ENCODE measurements at places on chromosomes 1 and 21. TPM values are rescaled to one million over a fixed set of nuclear protein-coding genes. Genes with fewer than 3 reads are reported as not detected.

The C2CD4D gene
- total RNA-seq: not detected

The DYNLT5 gene
- 1.4 TPM for total RNA-seq

The SLAMF9 gene
- total RNA-seq: not detected

The NCAM2 gene
- 0.05 TPM for total RNA-seq

The FCRL1 gene
- not detected for total RNA-seq

The ADAMTS5 gene
- 0.05 TPM for total RNA-seq

The ESRRG gene
- not detected for total RNA-seq

The CRTC2 gene
- total RNA-seq: 11.6 TPM

The KIAA0040 gene
- total RNA-seq: 16.5 TPM

The RGS18 gene
- not detected for total RNA-seq

The PRDM16 gene
- not detected for total RNA-seq

The RIMS3 gene
- total RNA-seq: 0.10 TPM

The ORC1 gene
- 10.5 TPM for total RNA-seq

The KIAA1614 gene
- total RNA-seq: 2.5 TPM

The SAMSN1 gene
- total RNA-seq: 0.33 TPM

The PTAFR gene
- total RNA-seq: 0.05 TPM

The OBSCN gene
- 0.49 TPM for total RNA-seq

The USP48 gene
- total RNA-seq: 42.3 TPM

The CRP gene
- total RNA-seq: not detected

The MCOLN2 gene
- total RNA-seq: not detected

The RAB7B gene
- not detected for total RNA-seq

The DCST2 gene
- not detected for total RNA-seq

The HAPLN2 gene
- not detected for total RNA-seq

The TMEM39B gene
- total RNA-seq: 13.4 TPM

The DESI2 gene
- 42.7 TPM for total RNA-seq

The ADGRL2 gene
- total RNA-seq: 57.7 TPM

The KCNC4 gene
- 7.1 TPM for total RNA-seq

The S100A9 gene
- total RNA-seq: not detected

The OR14C36 gene
- total RNA-seq: not detected

The HRNR gene
- not detected for total RNA-seq

The OMA1 gene
- 10.8 TPM for total RNA-seq

The NBPF4 gene
- total RNA-seq: not detected

The CRNN gene
- not detected for total RNA-seq

The KCNQ4 gene
- total RNA-seq: not detected

The SMIM34 gene
- total RNA-seq: not detected

The NRDC gene
- total RNA-seq: 49.6 TPM

The DISP3 gene
- total RNA-seq: not detected

The TFF3 gene
- total RNA-seq: 14.9 TPM

The MATN1 gene
- total RNA-seq: not detected

The SLC44A3 gene
- 0.15 TPM for total RNA-seq

The TNFRSF4 gene
- 2.0 TPM for total RNA-seq

The MMP23B gene
- total RNA-seq: 0.49 TPM

The AGMAT gene
- total RNA-seq: 1.6 TPM

The BTG3 gene
- total RNA-seq: 36.2 TPM

The RAB25 gene
- total RNA-seq: not detected

The SH2D1B gene
- 0.20 TPM for total RNA-seq

The PITHD1 gene
- total RNA-seq: 56.3 TPM

The TMOD4 gene
- total RNA-seq: 0.79 TPM

The CD5L gene
- total RNA-seq: not detected

The AJAP1 gene
- total RNA-seq: 1.00 TPM

The TMEM269 gene
- not detected for total RNA-seq

The PLA2G5 gene
- 4.0 TPM for total RNA-seq

The ADORA1 gene
- total RNA-seq: not detected

Measured in mammary microvascular endothelial cell (primary cell).